ENCODE measurements at places on chromosomes 6 and 20.

DNA sequence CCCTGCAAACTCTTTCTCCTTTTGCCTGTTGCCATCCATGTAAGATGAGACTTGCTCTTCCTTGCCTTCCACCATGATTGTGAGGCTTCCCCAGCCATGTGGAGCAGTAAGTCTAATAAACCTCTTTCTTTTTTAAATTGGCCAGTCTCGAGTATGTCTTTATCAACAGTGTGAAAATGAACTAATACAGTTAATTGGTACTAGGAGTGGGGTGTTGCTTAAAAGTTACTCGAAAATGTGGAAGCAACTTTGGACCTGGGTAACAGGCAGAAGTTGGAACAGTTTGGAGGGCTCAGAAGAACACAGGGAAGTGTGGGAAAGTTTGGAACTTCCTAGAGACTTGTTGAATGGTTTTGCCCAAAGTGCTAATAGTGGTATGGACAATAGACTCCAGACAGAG is 359.2 kb upstream of the KHDRBS2 start:
- no peaks in the 10 kb centered on the region for H3K36me3 ChIP-seq
- H3K4me3 ChIP-seq: no peak overlapping the region
- H3K27ac ChIP-seq: no peak overlapping the region
- H3K4me1 ChIP-seq: no peaks in the 10 kb centered on the region

GRCh38 chr20:45032276-45032675 is 66.0 kb downstream of the STK4 start:
- no peaks in the 10 kb centered on the region for H3K27me3 ChIP-seq
- no peak for DNase-seq
- peaks cover 26% of the 10 kb centered on the region for H3K4me1 ChIP-seq
- no peaks in the 10 kb centered on the region for H3K36me3 ChIP-seq
- H3K4me3 ChIP-seq: no peak overlapping the region

DNA sequence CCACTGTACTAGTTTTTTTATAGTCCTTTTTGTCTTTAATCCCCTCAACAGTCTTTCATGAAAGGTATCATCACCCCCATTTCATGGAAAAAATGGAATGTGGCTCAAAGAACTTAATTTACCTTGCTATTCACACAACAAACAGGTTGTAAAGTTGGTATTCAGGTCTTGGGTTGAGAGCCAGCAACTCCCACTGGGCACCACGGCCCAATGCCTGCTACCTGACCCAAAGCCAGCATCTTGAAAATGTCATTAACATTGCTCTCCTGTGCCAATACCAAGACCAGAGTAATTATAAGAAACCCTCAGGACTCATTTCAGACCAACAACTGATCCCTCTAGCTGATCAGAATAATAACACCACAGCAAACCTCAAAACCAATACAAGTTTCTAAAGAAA is 75.7 kb downstream of the METTL24 start:
- no peaks in the 10 kb centered on the region for H3K36me3 ChIP-seq
- DNase-seq: no peak
- H3K4me1 ChIP-seq: no peaks in the 10 kb centered on the region
- H3K4me3 ChIP-seq: no peak overlapping the region
- H3K27ac ChIP-seq: no peak overlapping the region

DNA sequence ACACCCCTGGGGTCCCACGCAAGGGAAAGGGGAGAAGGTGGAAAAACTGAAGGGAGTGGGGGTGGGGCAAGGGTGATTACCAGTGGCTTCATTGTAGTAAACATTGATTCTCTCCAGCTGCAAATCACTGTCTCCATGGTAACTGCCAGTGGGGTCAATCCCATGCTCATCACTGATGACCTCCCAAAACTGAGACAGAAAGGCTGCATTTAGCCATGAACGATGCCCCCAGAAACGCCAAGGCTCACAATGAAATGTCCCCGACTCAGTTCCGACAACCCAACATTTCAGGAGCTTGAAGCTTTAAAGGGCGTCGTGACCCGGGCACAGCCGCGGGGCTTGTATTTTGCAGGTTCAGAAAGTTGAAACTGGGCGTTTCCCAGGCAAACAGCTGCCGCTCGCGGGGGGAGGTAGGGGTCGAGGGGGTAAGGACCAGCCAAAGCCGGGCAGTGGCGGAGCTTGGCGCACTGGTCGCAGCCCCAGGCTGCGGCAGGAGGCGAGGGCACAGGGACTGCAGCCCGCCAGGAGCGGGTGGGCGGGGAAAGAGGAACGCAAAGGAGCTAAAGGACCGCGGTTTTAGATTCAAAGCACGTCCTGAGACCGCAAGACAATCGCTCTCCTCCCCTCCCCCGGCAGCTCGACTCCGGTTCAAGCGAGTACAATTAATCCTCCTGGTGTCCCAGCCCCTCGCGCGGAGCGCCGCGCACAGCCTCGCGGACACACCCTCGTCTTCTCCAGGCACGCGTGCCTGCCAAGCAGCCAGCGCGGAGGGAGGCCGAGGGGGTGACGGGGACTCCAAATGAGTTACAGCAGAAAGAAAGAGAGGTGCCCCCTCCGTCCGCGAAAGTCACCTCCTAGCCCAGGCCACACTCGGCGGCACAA is 731 bp downstream of the TUBB2B start:
- H3K4me3 ChIP-seq: no peak overlapping the region
- 0 out of 2 replicates have a peak, but pooled peaks cover 6% of the 10 kb centered on the region for H3K27me3 ChIP-seq
- no peak for DNase-seq

DNA sequence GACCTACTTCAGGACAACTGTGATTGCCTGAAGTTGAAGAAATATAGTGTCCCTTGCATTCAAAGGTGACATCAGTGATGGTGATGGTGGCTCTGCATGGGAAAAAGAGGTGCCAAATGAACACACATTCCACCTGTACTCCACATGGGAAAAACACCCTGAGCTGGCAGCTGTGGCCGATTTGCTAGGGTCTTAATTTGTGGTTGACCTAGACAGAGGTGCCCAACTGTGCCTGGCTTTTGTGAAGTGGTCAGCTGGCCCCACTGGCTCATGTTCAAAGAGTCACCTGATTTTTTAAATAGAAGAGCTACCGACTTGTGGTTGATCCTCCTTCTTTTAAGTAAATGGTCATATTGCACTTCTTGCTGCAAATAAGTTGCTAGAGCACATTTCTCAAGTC is 7.6 kb upstream of the GCNT2 start:
- H3K27ac ChIP-seq: no peak overlapping the region
- no peaks in the 10 kb centered on the region for H3K36me3 ChIP-seq
- no peaks in the 10 kb centered on the region for H3K4me1 ChIP-seq

DNA sequence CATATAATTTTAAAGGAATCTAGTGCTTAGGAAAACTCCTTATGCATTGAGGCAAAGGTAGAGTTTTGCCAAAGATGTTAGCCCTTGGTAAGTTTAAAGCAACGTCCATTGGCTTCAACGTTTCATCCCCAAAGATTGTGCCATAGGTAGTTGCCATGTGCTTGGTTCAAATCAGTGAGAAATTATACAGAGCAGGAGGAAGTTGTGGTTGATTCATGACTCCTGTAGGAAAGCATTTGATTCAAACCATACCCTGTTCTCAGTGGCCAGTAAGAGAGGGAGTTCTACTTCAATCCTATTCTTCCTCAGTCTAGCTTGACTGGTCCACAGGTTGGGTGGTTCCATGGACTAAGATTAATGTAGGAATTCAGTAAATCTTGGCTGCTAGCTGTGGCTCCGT is 535.6 kb downstream of the QKI start:
- H3K36me3 ChIP-seq: no peaks in the 10 kb centered on the region
- H3K27me3 ChIP-seq: no peaks in the 10 kb centered on the region
- no peak overlapping the region for H3K27ac ChIP-seq
- DNase-seq: no peak
- no peak overlapping the region for H3K4me3 ChIP-seq
- H3K4me1 ChIP-seq: no peaks in the 10 kb centered on the region

DNA sequence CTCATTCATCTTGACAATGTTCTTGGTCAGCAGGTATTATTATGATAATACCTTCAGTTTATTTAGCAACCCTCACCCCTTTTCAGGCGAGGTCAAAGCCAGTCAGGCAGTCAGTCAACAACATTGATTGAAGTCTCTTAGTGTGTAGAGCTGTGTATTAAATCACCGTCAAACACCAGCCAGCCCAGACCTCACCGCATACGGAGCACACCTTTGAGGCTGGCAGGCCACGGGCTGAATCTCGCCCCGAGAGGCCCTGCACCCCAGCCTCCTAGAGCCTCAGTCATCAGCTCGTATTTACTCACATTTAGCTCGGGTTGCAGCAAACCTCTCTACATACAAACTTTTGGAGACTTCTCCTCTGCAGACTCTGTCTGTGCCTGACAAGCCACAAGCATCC is 36.0 kb upstream of the FOXA2 start:
- no peak overlapping the region for H3K27ac ChIP-seq
- DNase-seq: no peak
- H3K36me3 ChIP-seq: no peaks in the 10 kb centered on the region

DNA sequence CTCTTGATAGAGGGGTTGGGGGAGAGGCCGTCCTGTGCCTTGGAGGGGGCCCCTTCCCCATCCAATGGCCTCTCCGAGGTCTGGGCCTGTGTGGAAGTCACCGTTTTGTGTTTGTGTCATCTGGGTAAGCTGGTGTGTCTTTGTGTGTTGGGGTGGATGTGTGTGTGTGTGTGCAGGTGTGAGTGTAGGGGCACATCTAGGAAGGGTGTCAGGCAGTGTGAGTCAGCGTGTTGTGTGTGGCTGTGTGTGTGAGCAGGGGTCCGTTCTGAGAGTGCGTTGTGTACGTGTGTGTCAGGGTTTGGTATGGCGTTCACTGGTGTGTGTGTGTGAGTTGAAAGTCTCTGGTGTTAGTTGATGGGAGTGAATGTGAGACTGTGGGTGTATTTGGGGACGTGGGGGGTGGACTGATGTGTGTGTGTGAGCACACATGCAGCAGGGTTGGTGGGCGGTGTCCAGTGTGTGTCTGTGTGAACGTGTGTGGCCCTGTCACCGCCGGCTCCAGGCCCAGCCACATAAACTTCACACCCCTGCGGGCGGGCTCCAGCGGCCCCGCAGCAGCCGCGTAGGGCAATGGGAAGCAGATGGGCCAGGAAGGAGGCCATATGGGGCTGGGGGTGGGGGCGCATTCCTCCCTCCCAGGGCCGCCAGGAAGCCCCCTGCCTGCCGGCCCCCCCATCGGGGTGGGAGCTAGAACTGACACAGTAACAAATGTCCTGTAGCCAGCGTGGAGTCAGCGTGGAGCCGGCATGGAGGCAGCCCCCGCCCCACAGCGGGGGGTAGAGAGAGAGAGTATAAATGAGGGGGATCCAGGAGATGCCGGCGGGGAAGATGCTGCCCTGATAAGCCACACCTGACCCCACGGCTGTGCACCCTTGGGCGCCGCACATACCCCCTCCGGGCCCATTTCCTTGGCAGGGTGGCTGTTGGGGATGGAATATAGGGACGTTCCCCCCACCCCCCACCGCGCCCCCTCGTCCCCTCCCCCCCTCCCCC is 32.1 kb downstream of the SNAI1 start:
- no peak for DNase-seq
- no peak overlapping the region for H3K4me3 ChIP-seq
- no peaks in the 10 kb centered on the region for H3K36me3 ChIP-seq
- H3K27me3 ChIP-seq: no peaks in the 10 kb centered on the region
